ENCODE measurements at places on chromosomes 2 and 18. TPM values are rescaled to one million over a fixed set of nuclear protein-coding genes. Genes with fewer than 3 reads are reported as not detected.

Gene DPY30
- 45.4 TPM for total RNA-seq

Gene IMP4
- 99.9 TPM for total RNA-seq

Gene DPP10
- total RNA-seq, result 2.5 TPM

Gene ZNF385B
- 3.9 TPM for total RNA-seq

Gene HOXD9
- 0.70 TPM for total RNA-seq

Gene MYO5B
- 208 TPM for total RNA-seq

- no peak for DNase-seq
Measured at GRCh38 chr2:226137201-226137811, 662.3 kb downstream of the IRS1 start.

DNA sequence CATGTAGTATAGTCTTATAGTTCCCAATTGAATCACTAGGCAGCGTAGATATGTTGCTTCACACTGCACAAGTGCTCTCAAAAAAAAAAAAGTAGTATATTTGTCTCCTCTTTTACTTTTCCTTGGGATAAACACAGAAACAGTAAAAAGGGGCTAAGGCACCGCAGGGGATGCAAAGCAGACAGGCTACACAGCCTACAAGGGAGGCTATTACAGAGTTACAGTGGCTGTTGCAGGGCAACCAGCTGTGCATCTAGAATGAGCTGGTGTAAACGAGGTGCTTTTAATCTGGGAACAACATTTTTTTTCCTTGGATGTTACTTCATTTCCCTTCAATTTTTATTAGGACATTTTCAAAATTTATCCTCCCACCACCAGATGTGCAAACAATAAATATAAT is 1934.7 kb upstream of the CELF4 start:
- no peak for DNase-seq

GRCh38 chr2:229335877-229336346 is 64.8 kb upstream of the PID1 start:
- DNase-seq, result no peak

GRCh38 chr2:130353291-130354138 is 2.3 kb upstream of the PTPN18 start:
- no peak for DNase-seq

DNA sequence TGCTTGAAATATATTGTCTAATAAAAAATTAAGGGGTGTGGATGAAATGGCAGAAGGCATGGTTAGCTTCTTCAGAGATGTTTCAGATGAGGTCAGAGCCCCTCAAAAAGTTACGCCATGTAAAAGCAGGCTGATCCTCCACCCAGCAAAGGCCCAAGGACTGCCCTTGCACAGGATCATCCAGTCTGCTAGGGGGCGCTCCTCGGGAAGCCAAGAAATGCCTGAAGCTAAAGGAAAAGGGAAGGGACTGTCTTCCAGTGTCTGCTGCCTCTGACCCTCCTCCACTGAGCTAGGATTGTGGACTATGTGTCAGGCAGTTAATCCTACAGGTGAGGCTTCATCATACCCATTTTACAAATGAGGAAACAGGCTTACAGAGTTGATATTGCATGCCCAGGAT is 33.8 kb upstream of the TEX51 start:
- no peak for DNase-seq

- no peak for DNase-seq
Measured at GRCh38 chr2:232878855-232879617, 9.0 kb downstream of the SNORC start.

DNA sequence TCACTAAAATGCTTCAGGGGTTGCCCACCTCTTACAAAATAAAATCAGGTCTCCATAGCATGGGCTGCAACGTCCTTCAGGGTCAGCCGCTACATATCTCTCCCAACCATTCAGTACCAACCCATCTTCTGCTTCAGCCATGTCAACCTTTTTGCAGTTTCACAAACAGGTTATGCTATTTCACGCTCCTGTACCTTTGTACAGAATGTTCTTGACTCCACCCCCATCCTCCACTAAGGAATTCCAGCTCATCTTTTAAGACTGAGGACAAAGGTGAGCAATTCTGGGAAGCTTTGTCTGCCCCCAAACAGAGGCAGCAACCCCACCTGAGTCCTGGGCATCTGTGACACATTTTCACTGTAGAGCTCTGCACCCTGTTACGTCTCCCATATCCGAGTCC is 8.8 kb upstream of the EVA1A start:
- no peak for DNase-seq

- no peak for DNase-seq
Measured at GRCh38 chr2:196995757-196996314, 69.3 kb upstream of the PGAP1 start.

DNA sequence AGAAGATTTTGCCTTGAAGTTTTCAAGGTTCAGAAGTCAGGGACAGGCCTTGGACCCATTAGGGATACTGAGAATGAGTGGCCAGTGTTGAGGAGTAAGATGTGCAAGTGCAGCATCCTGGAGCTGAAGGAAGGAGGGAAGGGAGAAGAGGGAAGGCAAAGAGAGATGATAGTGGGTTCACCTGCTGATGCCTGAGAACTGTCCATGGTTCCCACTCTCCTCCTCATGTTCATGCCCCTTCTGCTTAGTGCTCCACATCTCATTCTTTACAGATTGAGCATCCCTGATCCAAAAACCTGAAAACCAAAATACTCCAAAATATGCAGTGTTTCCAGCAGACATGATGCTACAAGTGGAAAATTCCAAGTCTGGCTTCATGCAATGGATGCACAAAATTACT is 137.8 kb downstream of the CCDC102B start:
- DNase-seq, result no peak

DNA sequence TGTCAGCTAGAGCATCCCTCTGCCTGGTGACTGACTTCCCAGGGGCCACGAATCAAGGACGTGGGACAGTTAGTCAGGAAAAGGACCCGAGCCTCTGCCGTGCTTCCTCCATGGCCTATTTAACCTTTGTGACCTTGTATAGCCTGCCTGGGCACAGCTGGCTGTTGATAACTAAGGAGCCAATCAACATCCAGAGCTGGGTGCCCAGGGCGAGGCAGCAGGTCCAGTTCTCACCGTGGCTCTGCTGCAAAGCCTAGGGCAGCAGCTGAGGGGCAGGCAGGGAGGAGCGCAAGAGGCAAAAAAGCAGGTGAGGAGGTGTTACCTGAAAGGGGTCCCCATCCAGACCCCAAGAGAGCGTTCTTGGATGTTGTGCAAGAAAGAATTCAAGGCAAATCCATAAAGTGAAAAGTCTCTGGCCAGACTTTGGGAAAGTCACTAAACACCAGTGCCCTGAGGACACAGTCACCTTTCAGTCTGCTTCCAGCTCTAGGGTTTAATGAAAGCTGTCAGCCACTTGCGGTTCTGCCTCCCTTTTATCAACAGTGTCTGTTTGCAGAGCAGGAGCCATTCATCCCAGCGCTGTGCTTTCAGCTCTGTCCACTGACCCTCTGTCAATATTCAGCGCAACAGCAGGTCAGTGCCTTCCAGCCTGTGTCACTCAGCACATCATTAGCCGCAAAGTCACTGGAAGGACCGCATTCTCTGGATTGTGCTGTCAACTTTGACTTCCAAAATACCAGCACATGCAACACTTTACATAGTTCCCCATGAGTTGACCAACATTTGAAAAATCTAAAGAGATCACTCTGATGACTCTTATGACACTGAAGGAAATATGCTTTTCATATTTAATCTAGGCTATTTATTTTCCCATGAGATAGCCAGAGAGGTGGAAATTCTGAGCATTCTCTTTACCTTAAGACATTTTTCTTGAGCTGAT is 38.6 kb upstream of the ASAP2 start:
- no peak for DNase-seq

- DNase-seq, result no peak
Measured at GRCh38 chr2:216490061-216490460, 8.6 kb upstream of the RPL37A start.

DNA sequence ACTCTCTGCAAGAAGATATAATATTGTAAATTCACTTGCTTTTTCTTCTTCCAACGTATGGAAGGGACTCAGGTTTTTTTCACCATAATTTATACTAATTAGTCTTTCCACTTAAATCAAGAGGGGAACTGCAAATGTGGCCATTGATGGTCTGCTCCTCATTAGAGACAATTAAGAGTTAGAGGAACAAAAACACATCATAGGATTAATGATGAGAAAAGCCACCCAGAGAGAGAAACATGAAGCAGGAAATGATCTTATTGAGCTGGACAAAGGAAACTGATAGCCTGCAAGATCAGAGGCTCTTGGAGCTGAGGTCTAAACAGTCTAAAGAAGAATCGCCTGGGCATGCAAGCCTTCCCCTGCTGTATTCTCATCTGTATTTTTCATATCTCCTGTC is 151.2 kb upstream of the NRP2 start:
- DNase-seq, result no peak

- no peak for DNase-seq
Measured at GRCh38 chr2:171540437-171540836, 18.2 kb downstream of the CYBRD1 start.

GRCh38 chr2:170362871-170363631 is 185.1 kb downstream of the MYO3B start:
- no peak for DNase-seq

DNA sequence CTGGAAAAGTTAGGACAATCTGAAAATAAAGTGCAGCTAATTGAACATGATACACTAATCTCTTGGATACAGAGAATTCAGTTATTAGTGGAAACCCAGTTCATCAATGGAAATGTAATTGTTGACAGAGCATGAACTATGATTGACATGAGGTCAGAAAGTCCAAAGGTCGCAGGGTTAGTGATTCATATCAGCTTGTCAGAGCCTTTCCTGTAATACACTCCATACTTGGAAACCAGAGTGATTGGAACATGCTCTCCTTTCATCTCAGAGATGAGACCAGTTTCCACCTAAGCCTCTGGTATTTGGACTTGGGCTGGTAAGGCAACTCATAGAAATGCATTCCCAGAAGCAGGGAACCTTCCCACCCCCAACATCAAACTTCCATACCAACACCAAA is 8.5 kb upstream of the NCKAP5 start:
- DNase-seq, result no peak

DNA sequence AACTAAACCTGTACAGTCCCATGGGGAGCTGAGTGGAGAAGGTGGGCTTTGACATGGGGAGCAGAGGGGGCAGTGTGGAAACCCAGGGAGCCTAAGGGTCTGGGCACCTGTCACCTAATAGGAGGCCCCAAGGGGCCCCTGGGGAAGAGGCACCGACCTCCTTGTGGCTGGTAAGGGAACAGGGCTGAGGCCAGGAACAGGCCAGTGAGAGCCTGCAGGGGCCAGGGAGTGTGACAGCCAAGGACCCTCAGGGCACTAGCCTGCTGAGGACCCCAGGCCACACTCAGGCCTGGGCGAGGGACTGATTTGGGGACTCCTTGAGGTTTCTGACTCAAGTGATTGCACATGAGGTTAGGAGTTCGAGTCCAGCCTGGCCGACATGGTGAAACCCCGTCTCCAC is 24.5 kb upstream of the ALPP start:
- no peak for DNase-seq

GRCh38 chr18:8978394-8978793 is 124.1 kb upstream of the NDUFV2 start:
- no peak for DNase-seq

DNA sequence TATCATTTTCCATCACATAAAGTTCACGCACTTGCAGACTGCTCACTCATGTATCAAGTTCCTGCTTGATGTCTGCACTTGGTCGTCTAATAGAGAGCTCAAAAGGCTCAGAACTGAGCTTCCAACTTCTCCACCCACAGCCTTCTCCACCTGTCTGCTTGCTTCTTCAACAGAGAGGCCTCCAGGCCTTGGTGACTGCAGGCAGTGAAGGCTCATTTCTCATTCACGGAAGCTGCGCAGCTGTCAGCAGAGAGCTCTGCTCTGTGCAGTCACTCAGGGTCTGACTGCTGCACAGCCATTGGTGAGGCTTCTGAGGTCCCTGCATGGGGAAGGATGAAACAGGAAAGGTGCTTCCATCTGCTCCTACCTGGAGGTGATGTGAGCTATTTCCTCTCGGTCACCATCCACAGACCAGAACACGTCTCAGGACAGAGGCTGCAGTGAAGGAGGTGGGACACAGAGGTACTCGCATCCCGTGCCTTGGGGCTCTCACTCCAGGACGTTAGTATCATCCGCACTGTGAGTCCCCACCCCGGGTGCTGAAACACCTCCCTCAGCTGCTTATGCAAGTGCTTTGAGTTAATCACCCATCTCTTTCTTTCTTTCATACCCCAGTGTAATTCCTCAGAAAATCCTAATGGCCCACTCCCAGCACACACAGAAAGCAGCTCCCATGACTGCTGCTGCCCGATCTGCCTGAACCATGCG is 126.2 kb downstream of the TMEM18 start:
- DNase-seq, result no peak

- no peak for DNase-seq
Measured at GRCh38 chr2:26561918-26562810, 79.0 kb downstream of the CIB4 start.

- DNase-seq, result no peak
Measured at GRCh38 chr2:217918308-217919024, 84.3 kb downstream of the TNS1 start.

DNA sequence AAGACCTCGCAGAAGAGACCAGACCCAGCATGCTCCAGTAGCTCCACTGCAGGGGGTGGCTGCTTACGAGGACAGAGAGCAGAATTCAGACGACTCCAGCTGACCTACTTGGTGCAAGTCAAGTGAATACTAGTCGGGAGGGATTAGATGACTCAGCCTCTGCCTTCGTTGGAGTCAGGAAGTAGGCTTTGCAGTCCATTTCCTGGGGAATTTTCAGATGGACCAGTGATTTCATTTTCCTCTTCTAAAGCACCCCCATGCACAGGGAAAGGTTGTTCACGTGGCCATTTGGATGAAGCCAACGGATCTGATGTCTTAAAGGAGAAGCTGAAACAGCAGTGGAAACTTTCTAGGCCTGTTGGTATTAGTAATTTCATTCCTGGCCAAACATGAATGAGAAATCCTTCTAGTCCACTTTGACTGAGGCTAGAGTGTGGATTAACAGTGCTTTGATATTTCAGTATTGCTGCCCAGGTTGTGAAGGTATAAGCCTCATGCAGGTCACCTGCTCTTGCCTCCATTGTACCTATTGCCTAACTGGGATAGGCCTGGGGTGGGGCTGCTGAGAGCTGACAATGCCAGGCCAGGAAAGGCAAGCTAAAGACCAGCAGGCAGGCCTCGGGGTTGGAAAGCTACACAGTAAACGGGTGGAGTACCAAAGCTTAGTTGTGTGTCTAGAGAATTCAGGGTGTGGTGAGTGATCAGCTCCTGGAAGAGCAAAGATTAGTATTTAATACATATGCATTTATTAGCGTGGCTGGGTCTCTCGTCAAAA is 117.6 kb upstream of the FOSL2 start:
- DNase-seq, result no peak

Measured in Peyer's patch (tissue), 4 donors.